ENCODE measurements at places on chromosomes 2 and 18.

- no peak for DNase-seq
Observed at GRCh38 chr2:190380962-190381412, 27.2 kb upstream of the MFSD6 start.

DNA sequence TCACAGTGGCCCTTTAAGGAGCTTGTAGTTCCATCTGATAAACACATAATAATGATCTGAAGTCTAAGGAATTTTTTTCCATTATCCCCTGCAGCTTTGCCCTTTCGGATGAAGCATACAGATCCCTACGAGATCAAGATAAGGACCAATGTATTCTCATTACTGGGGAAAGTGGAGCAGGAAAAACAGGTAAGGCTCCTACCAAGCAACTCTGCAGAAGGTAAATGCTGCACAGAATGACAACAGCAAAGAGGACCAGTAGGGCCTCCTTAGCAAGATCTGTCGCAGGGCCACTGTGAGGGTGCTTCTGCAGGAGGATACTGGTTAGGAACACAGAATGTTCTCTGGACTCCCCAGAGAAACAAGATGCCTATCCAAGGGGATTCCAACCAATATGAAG lies 84.6 kb downstream of the MYO1B start:
- DNase-seq: no peak

DNA sequence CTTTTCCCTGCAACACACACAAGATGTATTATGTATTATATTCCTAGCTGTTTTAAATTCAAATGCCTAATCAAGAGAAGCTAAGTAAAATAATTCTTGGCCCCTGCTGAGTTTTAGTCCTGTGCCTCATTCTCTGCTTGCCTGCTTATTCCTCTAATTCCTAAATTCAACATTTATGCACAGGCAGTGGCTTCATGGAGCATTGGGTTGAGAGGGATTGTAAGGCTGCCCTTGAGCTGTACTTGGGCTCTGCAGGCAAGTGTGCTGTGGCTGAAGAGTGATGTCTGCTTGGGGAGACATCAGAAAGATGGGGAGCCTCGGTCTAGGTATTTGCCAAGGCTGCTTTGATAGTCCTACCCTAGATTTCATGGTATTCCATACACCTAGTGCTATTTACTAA lies 27.8 kb downstream of the KIF5C start:
- DNase-seq: no peak

- no peak for DNase-seq
Observed at GRCh38 chr2:27108221-27108620, 10.7 kb downstream of the CGREF1 start.

- no peak for DNase-seq
Observed at GRCh38 chr2:108612153-108612513, 77.9 kb downstream of the LIMS1 start.

- no peak for DNase-seq
Observed at GRCh38 chr2:110883406-110883805, 151.0 kb downstream of the ACOXL start.

- no peak for DNase-seq
Observed at GRCh38 chr2:157784169-157784822, 91.8 kb downstream of the ACVR1 start.

DNA sequence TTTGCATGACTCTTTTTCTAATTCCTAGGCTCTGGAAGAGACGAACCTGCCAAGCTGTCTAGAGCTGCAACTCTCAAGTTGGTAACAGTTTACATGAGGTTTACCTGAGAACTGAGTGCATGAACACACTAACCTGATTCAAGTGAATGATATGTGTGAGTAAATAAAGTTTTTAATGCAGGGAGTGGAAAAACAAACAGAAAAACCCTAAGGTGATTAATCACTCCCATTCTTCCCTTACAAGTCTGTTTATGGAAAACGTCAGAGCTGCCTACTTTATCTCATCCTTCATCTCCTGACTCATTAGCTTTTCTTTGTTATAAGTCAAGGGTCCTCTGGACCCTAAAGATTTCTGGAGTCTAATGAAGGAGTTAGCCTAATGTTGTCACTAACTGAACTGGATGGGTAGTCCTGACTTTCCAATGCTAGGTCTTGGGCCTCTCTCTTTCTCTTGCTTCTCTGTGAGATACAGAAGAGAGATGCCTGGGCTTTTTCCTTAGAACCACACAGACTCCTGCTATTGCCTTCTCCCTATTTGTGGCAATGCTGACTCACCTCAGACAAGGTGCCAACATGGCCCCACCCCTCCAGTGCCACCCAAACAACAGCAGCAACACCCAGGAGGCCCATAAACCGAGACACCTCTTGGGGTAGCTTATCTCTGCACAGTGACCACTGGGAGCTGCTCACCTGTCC lies 952.4 kb downstream of the EPHA4 start:
- DNase-seq: no peak

DNA sequence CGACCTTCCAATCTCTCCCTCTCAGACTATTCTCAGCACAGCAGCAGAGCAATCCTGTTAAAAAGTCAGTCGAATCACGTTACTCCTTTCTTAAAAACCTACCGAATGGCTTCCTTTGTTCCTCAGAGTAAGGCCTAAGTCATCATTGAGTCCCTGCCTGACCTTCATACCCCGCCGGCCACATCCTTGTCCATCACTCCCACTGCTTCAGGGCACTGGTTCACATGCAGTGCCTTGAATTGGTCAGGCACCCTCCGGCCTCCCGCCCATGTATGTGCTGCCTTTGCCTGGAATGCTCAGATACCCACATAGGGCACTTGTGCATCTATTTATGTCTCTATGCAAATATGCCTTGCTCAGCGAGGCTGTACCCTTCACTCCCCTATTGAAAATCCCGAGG lies 206.4 kb downstream of the DLGAP1 start:
- no peak for DNase-seq
